ENCODE measurements at places on chromosomes 12 and 14. TPM values are rescaled to one million over a fixed set of nuclear protein-coding genes. Genes with fewer than 3 reads are reported as not detected.

FSCB gene
- not detected for total RNA-seq

ARHGAP9 gene
- total RNA-seq = 0.69 TPM

PTHLH gene
- total RNA-seq = 14.2 TPM

CGRRF1 gene
- 16.4 TPM for total RNA-seq

FZD10 gene
- not detected for total RNA-seq

GNB3 gene
- total RNA-seq = 1.5 TPM

LRP1-AS gene
- not detected for total RNA-seq

TMTC2 gene
- total RNA-seq = 1.1 TPM

TXNRD1 gene
- 652 TPM for total RNA-seq

CCDC91 gene
- total RNA-seq = 27.5 TPM

CRACR2A gene
- 1.3 TPM for total RNA-seq

STON2 gene
- 2.6 TPM for total RNA-seq

FIGNL2 gene
- total RNA-seq = 0.21 TPM

DHH gene
- not detected for total RNA-seq

OR10A7 gene
- not detected for total RNA-seq

KRT74 gene
- total RNA-seq = not detected

PEX5 gene
- 28.5 TPM for total RNA-seq

NRIP2 gene
- total RNA-seq = not detected

DAO gene
- total RNA-seq = not detected

OR4E2 gene
- not detected for total RNA-seq
